ENCODE measurements at places on chromosomes 3 and 15. TPM values are rescaled to one million over a fixed set of nuclear protein-coding genes. Genes with fewer than 3 reads are reported as not detected.

Gene ONECUT1
- polyA plus RNA-seq, result not detected

DNA sequence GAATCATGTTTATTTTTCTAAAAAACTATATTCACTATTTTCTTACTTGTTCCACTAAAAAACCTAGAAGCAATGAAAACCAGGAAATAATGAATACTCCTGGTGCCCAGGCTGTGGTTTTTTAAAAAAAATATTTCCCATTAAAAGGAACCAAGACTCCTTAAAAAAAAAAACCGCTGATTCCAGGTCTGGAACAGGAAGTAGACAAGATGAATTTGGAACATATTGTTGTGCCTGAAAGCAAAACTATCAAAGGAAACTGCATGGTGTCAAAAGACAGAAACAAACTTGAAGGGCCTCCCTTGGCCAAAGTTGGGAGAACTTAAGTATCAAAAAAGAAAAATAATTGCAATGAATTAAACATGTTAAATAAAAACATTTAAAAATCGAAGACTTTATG lies 245.3 kb upstream of the P2RY1 start:
- no peak for DNase-seq

DNA sequence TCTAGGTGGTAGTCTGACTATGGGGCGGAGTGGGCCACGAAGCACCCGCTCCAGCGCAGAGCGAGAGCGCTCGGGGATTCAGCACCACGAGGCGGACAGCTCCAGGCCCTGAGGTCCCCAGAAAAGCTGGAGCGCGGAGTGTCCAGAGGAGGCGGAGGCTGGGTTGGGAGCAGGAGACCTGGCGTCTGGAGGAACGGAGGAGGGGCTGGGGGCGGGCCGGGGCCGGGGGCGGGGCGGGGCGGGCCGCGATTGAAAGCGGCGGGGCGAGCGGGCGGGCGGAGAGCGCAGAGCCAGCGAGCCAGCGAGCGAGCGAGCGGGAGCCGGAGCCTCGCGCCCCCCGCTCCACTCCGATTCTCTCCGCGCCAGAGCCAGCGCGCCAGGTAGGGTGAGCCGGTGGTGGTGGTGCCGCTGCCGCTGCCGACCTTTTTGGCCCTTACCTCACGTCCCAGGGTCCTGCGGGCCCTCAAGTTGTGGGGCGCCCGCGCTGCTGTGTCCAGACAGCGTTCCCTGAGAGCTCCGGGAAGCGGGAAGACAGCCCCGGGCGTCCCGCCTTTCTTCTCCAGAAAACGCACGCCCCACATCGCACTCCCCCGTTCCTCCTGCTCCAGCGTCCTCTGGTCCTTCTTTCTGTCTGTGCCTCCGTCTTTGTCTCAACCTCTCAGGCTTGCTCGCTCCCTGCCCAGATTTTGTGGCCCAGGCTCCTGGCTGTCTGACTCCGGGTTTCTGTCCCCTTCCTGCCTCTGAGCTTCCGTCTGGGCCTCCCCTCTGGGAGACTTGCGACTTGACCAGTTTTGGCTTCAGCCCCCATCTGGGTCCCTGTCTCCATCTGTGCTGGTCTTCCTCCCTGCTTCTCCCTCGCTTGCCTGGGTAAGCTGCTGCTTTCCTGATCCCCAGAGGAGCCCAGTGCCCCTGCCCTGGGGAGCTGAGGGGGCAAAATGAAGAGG lies at the start of gene GRM2:
TSS of gene GRM2 (plus strand) at position 281 of the 944 bp plus-strand sequence. CDS start 1,916 bp downstream, outside the sequence.
- no peak for DNase-seq

GRCh38 chr15:34354286-34354685 lies 11.2 kb downstream of the NUTM1 start:
- no peak for DNase-seq

GRCh38 chr15:98612490-98613110 lies 35.7 kb upstream of the IGF1R start:
- no peak for DNase-seq

Data from B cell (primary cell).